Cerebellar nuclear complex (tissue), 1 donor: ENCODE measurements at places on chromosomes 6 and 20.

DNA sequence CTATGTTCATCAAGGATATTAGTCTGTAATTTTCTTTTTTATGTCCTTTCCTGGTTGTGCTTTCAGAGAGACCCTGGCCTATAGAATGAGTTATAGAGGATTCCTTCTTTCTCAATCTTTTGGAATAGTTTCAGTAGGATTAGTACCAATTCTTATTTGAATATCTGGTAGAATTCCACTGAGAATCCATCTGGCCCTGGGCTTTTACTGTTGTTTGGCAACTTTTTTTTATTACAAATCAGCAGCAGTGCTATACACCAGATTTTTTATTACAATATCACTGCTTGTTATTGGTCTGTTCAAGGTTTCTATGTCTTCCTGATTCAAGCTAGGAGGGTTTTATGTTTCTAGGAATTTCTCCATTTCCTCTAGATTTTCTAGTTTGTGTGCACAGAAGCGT, 50.0 kb upstream of the NRSN1 start:
- no peak for DNase-seq

- no peak for DNase-seq
Observed at GRCh38 chr6:121682666-121683065, 247.2 kb downstream of the GJA1 start.

- DNase-seq, result no peak
Observed at GRCh38 chr6:104728448-104728847, 131.3 kb downstream of the HACE1 start.

DNA sequence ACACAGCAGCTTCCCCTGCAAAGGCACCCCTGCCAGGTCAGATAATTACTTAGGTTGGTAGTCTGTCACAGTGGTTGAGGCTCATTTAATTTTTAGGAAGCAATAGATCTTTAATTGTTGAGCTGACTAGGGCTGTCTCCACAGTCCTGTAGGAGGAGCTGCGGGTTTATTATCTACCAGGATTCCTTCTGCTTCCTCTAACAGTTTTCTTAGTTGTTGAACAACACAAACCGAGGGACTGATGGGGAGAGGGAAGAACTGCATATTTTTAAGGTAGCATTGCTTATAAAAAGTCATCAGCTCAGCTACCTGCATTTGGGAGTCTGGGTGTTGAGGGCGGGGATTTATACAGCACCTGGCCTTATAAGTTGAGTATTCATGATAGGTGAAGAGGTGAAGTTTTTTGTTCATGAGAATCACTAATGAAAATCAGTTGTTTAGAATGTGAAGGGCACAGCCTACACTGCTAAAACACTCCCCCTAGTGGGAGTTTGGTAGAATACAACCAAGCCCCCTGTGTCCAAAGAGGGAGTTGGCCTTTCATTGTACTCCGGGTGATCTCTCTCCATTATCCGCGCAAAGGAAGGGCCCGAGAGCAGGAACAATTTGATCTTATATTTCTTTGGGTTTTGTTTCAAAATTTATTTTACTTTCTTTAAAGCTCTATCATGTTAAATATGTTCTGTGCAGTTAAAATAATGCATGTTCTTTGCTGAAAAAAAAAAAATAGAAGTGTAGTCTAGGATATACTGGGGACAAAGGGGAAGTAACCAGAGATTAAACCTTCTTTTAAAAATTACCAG, 69.6 kb downstream of the SSR1 start:
- no peak for DNase-seq

DNA sequence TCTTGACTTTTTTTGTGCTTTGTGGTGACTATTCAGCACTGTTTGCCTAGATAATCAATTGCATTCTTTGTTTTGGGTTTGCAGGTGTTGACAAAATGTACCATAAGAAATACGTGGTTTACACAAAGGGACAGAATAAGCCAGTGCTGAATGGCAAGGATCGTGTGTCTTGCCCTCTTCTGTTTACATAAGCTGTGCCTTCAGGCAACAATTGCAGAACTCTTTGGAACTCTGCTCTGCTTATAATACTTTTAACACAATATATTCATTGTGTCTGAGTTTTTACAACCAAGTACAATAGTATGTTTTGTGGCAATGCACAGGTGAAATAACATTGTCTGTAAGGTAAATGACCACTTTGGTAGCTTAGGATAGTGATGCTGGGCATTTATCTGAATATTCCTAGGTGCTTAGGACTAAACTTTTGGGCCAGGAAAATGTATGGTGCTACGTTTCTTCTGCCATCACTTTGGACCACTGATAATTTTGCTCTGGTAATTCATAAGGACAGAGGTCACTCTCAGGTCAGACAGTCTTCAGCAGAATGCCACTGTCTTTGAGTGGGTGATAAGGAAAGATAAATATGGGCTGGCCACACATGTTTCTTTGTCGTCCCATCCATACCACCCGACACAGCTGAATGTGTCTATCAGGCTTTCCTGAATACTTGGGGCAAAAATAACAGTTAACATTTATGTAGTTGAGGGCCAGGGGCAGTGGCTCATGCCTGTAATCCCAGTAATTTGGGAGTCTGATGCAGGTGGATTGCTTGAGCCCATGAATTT, 344.6 kb upstream of the IMPG1 start:
- no peak for DNase-seq

DNA sequence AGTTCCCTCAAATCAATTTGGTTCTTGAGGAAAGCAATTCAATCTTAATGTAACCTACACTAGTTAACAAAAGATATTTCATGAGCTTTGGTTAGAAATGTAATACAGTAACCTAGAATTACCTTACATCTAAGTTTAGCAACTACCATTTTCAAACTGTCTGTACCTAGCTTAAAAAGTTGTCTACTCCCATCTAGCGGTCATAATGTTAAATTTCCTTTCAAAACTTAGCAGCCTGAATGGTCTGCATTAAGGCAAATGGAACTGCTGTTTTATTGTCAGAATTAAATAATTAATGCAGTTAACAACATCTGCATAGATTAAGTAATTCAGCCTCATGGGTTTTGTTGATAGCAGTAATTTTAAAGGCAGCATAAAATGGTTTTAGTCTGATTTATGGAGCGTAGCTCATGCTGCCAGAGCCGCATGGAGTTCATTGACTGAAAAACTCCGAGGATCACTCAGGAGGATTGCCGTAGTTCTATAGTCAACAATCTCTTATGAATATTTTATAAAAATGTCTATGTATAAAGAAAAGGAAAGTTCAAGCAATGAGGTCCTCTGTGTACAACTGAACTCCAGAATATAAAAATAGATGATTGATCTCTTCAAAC, 485.4 kb upstream of the MANEA start:
- no peak for DNase-seq

- no peak for DNase-seq
Observed at GRCh38 chr6:72553531-72554511, 68.0 kb upstream of the KCNQ5 start.

DNA sequence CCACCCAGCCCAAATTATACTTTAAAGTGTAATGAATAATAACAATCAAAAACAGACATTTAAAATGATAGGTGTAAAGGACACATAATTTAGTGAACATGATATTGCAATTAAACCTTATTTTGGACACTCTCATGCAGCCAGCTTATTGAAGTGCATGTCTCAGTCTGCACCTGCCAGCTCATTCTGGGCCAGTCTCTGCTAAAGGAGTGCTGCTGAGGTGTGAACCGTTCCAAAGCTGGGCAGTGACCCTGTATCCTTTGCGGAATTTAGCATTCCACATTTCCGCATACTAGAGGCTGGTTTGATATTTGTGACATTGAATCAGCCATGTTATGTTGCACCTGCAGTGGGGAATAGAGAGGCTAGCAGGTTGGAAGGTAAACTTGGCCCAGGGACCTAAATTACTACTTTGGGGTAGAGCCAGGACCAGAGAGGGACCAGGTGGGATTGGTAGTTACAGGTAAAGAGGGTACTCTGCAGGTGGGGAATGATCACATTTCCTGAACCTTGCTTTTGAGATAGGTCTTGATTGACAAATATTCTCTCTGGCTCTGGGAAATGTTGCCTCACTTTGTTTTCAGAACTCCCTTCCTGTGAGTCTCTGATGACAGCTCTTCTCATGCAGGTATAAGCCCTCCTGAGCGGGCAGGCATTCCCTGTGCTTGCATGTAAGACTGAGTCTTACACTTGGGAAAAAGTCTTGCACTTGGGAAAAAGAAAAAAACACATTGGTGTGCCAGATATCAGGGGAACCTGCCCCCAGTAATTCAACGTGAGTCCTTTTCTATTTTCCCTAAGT, 26.2 kb downstream of the TULP4 start:
- peak; percentile 26 for DNase-seq

- DNase-seq, result no peak
Observed at GRCh38 chr6:137112067-137112355, 61.4 kb downstream of the IL22RA2 start.

DNA sequence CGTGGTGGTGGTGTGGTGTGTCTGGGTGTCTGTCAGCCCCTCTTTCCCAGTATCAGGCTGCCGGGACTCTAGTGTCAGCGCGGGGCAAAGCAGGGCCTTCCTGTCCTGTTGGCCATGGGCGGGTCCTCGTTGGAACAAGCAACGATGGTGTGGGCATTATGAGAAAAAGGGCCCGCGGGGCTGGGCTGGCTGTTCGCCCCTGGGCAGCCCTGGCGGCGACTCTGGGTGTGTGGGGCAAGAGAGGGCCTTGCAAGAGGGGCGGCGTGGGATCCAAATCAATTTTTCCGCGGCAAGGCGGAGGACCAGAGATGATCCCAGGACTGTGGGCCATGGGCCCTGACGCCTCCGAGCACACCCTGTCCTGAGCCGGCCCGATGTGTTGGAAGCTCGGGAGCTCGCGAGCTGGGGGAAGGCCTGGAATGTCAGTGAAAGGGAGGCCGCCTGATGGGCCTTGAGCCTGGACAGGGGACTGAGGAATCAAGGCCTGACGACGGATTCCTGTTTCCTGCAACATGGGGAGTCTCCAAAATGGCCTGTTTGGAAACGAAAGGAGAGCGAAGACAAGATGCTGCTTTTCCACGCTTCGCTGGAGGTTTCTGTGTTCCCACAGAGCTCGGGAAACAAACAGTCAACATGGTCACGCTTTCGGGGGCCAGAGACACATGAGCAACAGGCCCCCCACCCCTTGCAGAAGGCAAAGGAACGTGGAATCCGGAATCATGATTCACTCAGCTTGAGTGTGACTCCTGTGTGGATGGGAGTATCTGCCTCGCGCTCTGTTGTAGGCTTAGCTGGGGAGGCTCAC, 364.7 kb upstream of the DEFB115 start:
- DNase-seq, result no peak

GRCh38 chr20:2361035-2361593, 19.6 kb upstream of the TGM6 start:
- no peak for DNase-seq

GRCh38 chr6:84707171-84707570, 57.2 kb downstream of the TBX18 start:
- no peak for DNase-seq

GRCh38 chr6:21800948-21801438, 207.4 kb downstream of the SOX4 start:
- no peak for DNase-seq

DNA sequence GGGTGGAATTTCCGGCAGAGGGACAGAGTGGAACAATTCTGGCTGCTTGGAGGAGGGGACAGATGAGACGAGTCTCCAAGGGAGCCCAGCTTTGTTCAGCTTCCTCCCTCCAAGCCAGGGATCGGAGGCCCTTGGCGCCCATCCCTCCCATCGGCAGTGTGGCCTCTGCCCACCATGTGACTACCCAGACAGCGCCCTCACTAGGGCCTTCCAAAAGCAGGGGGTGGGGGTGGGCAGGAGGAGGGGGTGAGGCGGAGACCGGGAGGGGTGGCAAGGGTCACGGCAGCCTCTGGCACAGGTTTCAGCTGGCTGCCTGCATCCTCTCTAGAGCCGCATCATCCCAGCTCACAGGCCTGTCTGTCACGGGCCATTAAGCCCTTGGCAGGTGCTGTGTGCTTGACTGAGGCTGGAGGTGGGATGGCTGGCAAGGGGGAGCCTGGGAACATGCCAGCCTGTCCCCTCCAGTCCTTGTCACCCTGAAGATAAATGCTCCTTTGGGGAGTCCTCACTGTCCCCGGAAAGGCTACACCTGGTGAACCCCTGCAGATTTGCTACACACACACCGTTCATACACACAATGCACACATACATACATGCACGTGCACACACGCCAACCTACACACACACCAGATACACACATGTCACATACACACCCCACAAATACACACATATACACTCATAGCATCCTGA, 6.2 kb upstream of the FGD2 start:
- DNase-seq, result no peak
